ENCODE measurements at places on chromosomes 16 and 17.

DNA sequence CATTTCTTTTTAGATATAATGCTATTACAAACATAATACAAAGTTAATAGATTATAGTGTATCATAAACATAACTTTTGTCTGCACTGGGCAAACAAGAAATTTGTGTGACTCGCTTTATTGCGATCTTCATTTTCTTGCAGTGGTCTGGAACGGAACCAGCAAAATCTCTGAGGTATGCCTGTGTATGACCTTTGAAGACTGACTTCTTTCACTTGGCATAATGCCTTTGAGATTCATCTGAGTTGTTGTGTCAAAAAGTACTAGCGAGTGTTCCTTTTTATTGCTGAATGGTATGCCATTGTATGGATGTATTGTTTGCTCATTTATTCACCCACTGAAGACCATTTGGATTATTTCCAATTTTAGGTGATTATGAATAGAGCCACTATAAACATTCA is 69.2 kb downstream of the TANC2 start:
- DNase-seq: no peak

GRCh38 chr17:70478902-70479301 is 309.6 kb downstream of the KCNJ2 start:
- DNase-seq: no peak

DNA sequence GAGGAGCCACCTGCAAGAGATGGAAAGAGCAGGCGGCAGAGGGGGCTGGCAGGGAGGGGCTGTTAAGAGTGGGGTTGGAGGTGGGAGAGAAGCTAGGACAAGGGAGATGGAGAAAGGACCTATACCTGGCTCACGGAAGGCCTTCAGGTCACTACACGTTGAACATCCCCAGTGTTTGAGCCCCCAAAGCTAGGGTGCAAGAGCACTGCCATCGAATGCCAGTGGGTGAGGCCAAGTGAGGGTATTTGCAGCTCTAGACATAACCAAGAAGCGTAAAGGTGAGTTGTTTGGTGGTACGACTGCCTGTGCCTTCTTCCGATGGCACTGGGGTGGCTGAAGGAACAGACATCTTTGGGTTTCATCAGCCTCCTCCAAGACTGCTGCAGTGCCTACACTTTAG is 17.0 kb upstream of the HERPUD1 start:
- DNase-seq: no peak

- no peak for DNase-seq
Observed at GRCh38 chr17:58591455-58591854, 77.0 kb upstream of the MTMR4 start.

GRCh38 chr16:4093495-4094126 is 22.6 kb downstream of the ADCY9 start:
- no peak for DNase-seq

DNA sequence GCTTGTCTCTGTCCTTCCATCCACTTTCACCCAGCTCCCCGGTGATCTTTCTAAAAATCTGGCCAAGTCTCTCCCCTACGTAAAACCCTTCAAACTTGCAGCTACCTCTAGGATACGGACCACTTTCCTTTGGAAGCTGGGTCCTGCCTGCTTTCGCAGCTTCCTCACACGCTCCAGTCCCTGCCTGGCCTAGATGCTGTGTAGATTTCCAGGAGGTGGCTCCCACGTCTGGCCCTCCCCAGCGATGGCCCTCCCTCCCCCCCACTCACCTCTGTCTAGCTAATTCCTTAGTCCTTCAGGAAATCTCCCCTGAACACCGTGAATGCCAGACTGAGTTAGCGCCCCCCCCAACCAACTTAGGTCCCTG is 579 bp upstream of the LRRC59 start:
- no peak for DNase-seq

DNA sequence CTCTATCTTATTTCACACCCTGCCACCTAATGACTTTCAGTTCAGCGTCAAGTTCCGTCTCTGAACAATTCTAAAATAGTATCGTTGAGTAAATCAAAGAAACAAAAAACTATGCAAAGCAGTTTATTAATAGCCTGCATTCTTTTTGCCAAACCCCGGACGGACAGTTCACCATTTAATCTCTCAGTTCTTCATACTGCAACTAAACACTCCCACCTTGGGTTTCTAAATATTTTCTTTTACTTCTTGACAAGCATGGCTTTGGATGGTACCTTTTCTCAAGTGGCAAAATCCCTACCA is 1.2 kb downstream of the MYH11 start:
- no peak for DNase-seq

DNA sequence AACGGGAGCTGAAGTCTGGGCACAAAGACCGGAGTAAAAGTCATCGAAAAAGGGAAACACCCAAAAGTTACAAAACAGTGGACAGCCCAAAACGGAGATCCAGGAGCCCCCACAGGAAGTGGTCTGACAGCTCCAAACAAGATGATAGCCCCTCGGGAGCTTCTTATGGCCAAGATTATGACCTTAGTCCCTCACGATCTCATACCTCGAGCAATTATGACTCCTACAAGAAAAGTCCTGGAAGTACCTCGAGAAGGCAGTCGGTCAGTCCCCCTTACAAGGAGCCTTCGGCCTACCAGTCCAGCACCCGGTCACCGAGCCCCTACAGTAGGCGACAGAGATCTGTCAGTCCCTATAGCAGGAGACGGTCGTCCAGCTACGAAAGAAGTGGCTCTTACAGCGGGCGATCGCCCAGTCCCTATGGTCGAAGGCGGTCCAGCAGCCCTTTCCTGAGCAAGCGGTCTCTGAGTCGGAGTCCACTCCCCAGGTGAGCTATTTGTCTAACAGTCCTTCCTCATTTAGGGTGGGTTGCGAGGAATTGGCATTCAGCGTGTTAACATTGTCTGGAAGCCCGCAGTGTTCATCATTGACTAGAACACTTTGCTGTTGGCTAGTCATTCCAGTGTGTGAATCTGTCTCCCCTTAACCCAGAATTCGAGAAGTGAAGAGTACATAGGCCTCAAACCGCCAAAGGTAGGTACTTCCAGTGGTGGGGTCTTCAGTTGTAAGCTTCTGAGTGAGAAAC is 1.5 kb downstream of the CDK12 start:
- peak; percentile 15 for DNase-seq

- no peak for DNase-seq
Observed at GRCh38 chr16:23391381-23392222, 61.4 kb downstream of the COG7 start.

- no peak for DNase-seq
Observed at GRCh38 chr17:74250324-74250995, 23.6 kb upstream of the DNAI2 start.

- DNase-seq: no peak
Observed at GRCh38 chr17:50884439-50885311, 18.5 kb upstream of the TOB1 start.

GRCh38 chr17:28124962-28125361 is 82.5 kb downstream of the NLK start:
- DNase-seq: no peak

DNA sequence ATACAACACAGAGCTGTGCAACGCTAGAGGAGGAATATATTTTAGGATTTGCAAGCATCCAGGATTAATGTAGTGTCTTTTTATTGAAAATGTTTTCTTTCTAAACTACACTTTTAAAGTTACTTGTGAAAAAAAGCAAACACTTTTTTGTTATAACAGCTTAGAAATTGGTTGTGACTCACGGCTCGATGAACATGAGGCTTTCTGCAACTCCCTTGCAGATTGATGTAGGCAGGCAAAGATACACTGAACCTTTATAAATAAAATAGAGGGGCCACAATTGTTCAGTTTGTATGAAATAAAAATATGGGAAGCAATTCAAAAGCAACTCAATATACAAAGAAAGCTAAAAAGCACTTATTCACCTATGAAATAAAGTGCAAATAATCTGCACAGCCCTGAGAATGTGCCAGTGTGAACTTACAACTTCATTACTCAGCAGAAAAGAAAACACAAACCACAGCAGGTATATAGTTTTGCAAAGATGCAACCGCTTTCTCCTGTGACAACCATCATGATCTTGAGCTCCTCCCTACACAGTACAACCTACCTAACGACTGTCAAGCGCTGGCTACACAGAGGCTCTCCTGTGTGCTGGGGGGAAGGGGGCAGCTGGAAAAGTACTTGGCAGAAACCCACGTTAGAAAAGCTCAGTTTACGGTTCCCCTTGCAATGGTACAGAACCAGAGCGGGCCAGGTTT is 948 bp downstream of the LUC7L start:
- peak; percentile 42 for DNase-seq

GRCh38 chr16:30065102-30065942 is at the start of gene ALDOA:
Gene ALDOA, plus strand, starts transcription at chr16:30065760. Its CDS starts 1,138 bp downstream, at chr16:30066898.
- peak; percentile 96 for DNase-seq

DNA sequence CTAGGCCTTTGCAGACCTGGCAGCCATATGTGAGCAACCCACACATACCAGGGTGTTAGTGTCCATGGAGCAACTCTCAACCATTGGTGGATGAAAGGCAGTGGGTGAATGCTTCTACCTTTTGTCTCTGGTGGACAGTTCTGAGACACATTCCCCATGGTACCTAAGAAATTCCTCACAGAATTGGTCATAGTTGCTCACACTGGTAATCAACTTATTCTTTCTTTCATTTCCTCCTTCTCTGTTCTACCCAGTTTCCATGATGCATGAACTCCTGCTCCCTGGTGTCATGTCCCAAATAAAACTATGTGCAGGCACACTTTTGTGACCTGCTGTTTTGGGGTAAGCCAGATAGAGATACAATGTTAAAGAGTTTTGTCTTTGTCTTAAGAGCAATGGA is 33.2 kb upstream of the MPHOSPH6 start:
- no peak for DNase-seq

DNA sequence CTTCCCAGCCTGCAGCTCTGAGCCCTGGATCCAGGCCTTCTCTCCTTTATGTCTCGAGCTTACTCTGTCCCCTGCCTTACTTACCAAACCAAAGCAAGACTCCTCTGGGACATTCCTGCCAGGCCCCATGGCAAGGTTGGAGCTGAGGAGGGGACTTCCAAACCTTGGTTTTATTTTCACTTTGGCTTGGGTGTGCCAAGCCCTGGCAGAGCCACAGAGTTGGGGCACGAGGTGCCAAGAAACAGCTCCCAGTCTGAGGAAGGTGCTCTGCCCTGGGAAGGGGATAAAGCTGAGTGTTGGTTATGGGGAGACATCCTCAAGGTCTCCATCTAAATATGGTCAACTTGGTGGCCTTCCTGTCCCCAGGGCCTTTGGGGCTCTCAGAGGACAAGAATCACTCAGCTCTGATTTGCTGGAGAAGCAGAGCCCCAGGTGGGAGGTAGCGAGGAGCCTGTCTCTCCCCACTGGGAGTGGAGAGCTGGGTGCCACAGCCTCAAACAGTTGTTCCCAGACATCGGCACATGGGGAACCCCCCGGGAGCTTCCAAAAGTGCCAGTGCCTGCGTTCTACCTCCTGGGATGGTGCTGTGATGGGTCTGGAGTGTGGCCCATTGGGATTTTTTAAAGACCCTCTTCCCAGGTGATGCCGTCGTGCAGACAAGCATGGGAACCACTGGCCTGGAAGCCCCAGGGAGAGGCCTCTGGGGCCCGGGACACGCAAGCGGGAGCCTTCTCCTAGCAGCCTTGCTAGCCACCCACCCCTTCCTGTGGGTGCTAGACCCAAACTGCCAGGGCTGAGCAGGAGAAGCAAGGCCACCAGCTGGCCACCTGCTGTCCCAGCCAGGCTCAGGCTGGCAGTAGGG is 10.3 kb downstream of the NLRC5 start:
- DNase-seq: no peak

DNA sequence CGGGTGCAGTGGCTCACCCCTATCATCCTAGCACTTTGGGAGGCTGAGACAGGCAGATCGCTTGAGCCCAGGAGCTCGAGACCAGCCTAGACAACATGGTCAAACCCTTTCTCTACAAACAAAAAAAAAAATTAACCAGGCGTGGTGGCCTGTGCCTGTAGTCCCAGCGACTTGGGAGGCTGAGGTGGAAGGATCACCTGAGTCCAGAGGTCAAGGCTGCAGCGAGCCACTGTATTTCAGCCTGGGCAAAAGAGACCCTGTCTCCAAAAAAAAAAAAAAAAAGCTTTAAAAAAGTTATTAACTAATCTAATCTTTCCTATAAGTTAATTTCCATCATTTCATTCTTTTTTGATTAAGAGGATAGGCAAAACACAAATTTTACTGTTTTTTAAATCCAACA is 2.5 kb downstream of the NCOR1 start:
- DNase-seq: no peak

DNA sequence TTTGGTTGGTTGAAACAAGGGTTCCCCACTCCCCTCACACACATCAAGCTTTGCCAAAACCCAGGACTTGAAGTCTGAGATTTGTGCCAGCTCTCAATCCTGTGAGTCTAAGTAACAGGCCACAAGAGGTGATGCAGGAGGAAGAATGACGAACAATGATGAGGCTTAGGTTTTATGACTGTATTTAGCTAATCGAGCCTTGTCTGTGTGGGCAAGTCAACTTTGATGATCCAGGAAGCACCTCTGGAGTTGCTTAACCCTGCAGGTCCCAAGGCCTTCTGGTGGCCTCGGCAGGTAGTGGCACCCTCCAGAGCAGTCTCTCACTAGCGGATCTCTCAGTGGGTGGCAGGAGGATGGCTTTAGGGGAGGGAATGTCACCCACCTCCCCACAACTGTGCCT is 28.7 kb downstream of the CDK5RAP3 start:
- no peak for DNase-seq

DNA sequence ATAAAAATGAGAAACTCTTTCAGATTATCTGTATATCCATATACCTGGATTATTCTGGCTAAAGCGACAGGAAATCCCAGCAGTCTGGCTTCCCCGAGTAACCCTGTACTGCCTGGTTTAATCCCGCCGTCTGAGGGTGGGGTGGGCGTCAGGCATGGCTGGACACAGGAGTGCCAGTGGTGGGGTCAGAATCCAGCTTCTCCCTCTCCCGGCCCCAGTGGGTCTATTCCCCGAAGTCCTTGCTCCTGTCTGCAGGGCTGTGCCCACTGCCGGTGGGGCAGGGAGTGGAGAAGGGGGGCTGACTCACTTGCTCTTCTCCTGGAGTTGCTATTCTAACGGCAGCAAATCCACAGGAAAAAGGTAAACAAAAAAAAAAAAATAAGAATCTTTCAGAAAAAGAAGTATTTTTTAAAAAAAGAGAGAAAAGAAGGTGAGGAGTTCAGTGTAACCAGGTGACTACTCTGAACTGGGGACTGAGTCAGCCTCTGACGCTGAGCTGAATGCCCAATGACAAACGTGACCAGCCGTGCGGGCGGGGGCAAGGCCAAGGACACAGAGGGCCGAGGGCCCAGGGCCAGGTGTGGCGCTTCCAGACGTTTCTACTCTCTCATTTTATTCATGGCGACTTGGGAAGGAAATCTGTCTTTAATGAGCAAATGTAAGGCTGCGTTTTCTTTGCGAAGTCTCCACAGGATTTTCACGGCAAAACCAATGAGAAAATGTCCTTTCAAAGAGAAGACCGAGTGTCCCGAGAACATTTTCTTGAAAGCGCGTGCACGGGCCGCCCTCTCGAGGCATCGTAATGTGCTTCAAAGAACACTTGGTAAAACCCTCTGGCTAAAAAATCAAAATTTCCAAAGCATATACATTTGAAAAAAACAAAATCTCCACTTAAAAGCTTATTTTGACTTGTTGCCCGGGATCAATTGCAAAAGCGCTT is 20.2 kb downstream of the FOXF1 start:
- no peak for DNase-seq

- no peak for DNase-seq
Observed at GRCh38 chr16:86960266-86960665, 356.9 kb downstream of the C16orf95 start.

- no peak for DNase-seq
Observed at GRCh38 chr17:83186751-83187421, 107.5 kb downstream of the METRNL start.
